Gastrocnemius medialis (tissue), 4 donors: ENCODE measurements at places on chromosomes 2 and 18. TPM values are rescaled to one million over a fixed set of nuclear protein-coding genes. Genes with fewer than 3 reads are reported as not detected.

DNA sequence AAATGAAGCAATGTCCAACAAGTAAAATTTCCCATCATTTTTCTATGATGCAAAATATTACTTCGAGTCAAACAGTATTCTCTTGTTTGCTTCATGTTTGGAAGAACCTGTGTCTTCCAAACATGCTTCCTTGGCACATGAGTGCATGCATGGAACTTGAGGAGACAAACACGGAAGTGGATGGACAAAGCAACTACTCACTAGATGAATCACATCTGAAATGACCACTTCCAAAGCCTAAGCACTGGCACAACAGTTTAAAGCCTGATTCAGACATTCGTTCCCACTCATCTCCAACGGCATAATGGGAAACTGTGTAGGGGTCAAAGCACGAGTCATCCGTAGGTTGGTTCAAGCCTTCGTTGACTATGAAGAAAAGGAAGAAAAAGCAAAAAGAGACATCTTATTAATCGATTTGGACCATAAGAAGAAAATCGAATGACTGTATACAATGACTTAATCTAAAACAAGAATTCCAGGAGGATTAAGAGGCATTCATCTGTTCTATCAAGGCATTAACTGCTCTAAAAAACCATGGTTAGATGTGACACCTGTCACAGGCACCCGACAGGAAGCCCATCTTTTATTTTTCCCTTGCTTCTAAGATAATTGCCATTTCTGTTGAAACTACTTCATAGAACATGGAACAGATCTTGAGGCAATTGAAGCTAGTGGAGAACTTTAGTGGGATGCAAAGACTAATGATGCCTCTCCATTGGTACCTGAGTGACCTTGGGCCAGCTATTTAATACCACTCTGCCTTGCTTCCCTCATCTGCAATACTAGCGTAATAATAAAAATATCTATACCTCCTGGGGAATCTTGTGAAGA, 56.0 kb downstream of the ATIC start:
- no peaks in the 10 kb centered on the region for H3K27me3 ChIP-seq
- no peaks in the 10 kb centered on the region for H3K4me1 ChIP-seq
- no peak overlapping the region for H3K27ac ChIP-seq
- no peak overlapping the region for H3K4me3 ChIP-seq
- peaks cover 21% of the 10 kb centered on the region for H3K36me3 ChIP-seq
- no peak for DNase-seq

DNA sequence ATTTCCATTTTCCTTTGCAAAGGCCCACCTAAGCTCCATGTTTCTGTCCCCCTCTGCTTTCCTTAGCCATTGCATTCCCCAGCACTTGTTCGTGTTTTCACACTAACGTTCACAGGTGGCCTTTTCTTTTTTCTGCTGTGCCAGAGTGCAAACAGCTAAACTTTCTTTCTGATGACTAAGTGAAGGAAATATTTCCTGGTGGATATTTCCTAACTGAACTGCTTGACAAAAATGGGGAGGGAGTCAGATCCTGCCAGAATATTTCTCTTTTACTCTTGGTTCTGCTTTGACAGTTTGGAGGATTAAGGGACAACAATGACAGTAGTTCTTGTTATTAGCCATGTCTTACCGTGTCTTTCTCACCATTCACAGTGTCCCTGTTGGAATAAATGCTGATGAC, 344.0 kb downstream of the ARHGAP15 start:
- no peaks in the 10 kb centered on the region for H3K27me3 ChIP-seq
- no peak overlapping the region for H3K4me3 ChIP-seq
- no peak for DNase-seq
- H3K27ac ChIP-seq = peak overlapping the region; percentile 28

DNA sequence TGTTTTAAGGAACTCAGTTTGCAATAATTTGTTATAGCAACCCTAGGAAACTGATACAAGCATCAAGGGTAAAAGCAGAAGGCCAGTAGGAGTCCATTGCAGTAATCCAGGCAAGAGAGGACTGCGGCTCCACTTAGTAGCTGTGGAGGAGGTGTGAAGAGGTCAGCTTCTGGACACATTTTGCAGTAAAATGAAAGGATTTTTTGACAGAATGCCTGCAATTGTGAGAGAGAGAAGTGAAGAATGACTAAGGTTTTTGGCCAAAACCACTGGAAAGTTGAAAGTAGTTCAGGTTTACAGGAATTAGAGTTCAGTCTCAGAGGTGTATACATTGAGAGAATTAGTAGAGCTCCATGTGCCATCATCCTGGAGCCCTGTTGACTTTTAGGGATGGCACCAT, 129.5 kb downstream of the RHBDD1 start:
- H3K36me3 ChIP-seq = no peaks in the 10 kb centered on the region
- H3K4me1 ChIP-seq = peaks cover 5% of the 10 kb centered on the region
- no peak for DNase-seq

Gene GCG
- not detected for total RNA-seq

GRCh38 chr2:28929581-28929980, 35.1 kb downstream of the WDR43 start:
- H3K27ac ChIP-seq = no peak overlapping the region
- H3K4me1 ChIP-seq = no peaks in the 10 kb centered on the region
- H3K27me3 ChIP-seq = no peaks in the 10 kb centered on the region
- no peak overlapping the region for H3K4me3 ChIP-seq
- peaks cover 80% of the 10 kb centered on the region for H3K36me3 ChIP-seq

GRCh38 chr2:223779877-223780276, 57.5 kb downstream of the AP1S3 start:
- no peak overlapping the region for H3K27ac ChIP-seq
- DNase-seq = no peak
- H3K36me3 ChIP-seq = no peaks in the 10 kb centered on the region
- no peak overlapping the region for H3K4me3 ChIP-seq
- no peaks in the 10 kb centered on the region for H3K4me1 ChIP-seq
- no peaks in the 10 kb centered on the region for H3K27me3 ChIP-seq

DNA sequence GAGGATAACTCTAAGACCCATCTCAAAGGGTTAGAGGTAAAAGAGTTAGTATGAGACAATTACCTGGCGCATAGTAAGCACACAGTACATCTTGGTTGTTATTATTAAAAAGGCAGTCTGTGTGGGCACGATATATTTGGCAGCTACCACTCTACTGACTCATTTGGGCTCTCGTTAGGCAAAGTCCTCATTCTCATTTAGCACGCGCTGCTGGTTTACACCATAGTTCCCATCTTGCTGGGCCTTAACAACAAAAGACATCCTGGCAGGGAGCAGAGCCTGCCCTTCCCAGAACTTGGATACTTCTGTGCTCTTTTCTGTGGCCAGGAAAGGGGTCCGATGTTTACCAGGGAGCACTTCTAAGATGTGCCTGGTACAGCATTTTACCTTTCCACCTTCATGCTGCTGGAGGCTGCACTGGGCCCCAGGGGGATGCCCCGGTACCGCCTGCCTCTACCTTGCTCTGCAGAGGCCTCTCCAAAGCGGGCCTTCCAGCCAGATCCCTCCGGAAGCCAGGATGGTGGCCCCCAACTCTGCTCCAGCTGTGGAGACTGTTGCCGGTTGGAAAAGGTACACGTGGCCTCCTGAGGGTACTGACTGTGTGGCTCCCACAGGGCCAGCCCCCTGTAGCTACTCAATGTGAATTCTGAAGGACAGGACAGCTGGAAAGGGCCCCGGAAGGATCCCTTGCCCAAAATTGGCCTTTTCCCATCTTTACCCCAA, 15.0 kb downstream of the GLI2 start:
- H3K27ac ChIP-seq = no peak overlapping the region
- no peak for DNase-seq
- H3K4me1 ChIP-seq = no peaks in the 10 kb centered on the region
- H3K4me3 ChIP-seq = no peak overlapping the region
- H3K36me3 ChIP-seq = no peaks in the 10 kb centered on the region
- no peaks in the 10 kb centered on the region for H3K27me3 ChIP-seq

- DNase-seq = peak; percentile 77
- no peaks in the 10 kb centered on the region for H3K27me3 ChIP-seq
- H3K4me1 ChIP-seq = peaks cover 44% of the 10 kb centered on the region
- H3K27ac ChIP-seq = peak within 1 kb of the TSS; percentile 91
- peak within 1 kb of the TSS; percentile 56 for H3K4me3 ChIP-seq
Measured at GRCh38 chr2:174764280-174765255, at the start of gene CHRNA1. Gene CHRNA1 (minus strand): TSS chr2:174764472. CDS start chr2:174764394, 78 bp downstream.

DNA sequence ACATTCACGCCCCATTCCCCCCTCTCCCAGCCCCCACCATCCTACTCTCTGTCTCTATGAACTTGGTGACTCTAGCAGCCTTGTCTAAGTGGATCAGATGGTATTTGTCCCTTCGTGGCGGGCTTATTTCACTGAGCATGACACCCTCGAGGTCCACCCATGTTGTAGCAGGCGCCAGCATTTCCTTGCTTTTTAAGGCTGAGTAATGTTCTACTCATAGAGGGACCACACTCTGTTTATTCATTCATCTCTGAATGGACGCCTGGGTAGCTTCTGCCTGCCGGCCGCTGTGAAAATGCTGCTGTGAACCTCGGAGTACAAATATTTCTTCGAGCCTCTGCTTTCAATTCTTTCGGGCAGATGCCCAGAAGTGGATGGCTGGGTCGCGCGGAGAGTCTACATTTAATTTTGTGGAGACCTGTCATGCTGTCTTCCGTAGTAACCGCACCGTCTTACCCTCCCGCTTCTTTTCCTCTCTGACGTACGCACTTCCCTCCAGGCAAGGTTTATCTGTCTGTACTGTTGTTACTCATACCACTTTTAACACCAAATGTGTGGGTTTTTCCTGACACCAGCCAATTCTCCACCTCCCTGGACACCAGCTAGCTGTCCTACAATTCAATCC, 5.6 kb downstream of the CROCC2 start:
- peaks cover 3% of the 10 kb centered on the region for H3K4me1 ChIP-seq
- H3K27me3 ChIP-seq = peaks cover 5% of the 10 kb centered on the region
- no peaks in the 10 kb centered on the region for H3K36me3 ChIP-seq
- H3K4me3 ChIP-seq = no peak overlapping the region
